Ascending aorta (tissue), 2 donors: ENCODE measurements at places on chromosomes 1 and 21. TPM values are rescaled to one million over a fixed set of nuclear protein-coding genes. Genes with fewer than 3 reads are reported as not detected.

GRCh38 chr1:184416946-184417345 is 30.1 kb downstream of the C1orf21 start:
- H3K27me3 ChIP-seq: no peaks in the 10 kb centered on the region
- peaks cover 4% of the 10 kb centered on the region for H3K4me1 ChIP-seq
- H3K4me3 ChIP-seq: no peak overlapping the region
- H3K36me3 ChIP-seq: no peaks in the 10 kb centered on the region

- no peak for DNase-seq
- no peaks in the 10 kb centered on the region for H3K4me1 ChIP-seq
- no peaks in the 10 kb centered on the region for H3K27me3 ChIP-seq
- H3K4me3 ChIP-seq: no peak overlapping the region
- H3K36me3 ChIP-seq: no peaks in the 10 kb centered on the region
- H3K27ac ChIP-seq: no peak overlapping the region
Observed at GRCh38 chr21:32929633-32930038, 96.1 kb upstream of the OLIG2 start.

Gene PRAMEF27
- not detected for total RNA-seq

Gene ATP6V1G3
- not detected for total RNA-seq

GRCh38 chr1:221786647-221787046 is 44.8 kb upstream of the DUSP10 start:
- H3K27me3 ChIP-seq: no peaks in the 10 kb centered on the region
- H3K27ac ChIP-seq: no peak overlapping the region
- no peak for DNase-seq
- no peaks in the 10 kb centered on the region for H3K36me3 ChIP-seq
- no peaks in the 10 kb centered on the region for H3K4me1 ChIP-seq
- H3K4me3 ChIP-seq: no peak overlapping the region

GRCh38 chr1:246761396-246761795 is 37.2 kb downstream of the SCCPDH start:
- H3K4me3 ChIP-seq: no peak overlapping the region
- no peaks in the 10 kb centered on the region for H3K4me1 ChIP-seq
- H3K36me3 ChIP-seq: peaks cover 46% of the 10 kb centered on the region
- H3K27me3 ChIP-seq: no peaks in the 10 kb centered on the region
- no peak overlapping the region for H3K27ac ChIP-seq
- DNase-seq: no peak

Gene MTFR1L
- 20.9 TPM for total RNA-seq

Gene MPZ
- total RNA-seq: 2.4 TPM
